ENCODE measurements at places on chromosomes 4 and X.

DNA sequence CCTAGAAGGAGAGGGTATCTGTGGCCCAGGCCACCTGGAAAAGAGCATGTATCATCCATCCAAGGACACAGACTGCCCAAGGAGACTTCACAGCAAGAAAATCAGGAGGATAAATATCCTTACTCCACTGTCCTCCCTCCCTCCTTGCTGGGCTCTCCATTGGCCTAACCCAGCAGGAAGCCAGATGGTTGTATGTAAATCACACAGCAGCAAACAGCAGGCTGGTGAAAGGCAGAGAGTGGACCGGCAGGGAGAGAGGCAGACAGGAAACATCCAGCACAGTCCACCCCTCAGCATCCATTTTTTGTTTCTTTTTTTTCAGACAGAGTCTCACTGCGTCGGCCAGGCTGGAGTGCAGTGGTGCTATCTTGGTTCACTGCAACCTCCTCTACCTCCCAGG is 17.5 kb downstream of the TXK start:
- no peak for DNase-seq

DNA sequence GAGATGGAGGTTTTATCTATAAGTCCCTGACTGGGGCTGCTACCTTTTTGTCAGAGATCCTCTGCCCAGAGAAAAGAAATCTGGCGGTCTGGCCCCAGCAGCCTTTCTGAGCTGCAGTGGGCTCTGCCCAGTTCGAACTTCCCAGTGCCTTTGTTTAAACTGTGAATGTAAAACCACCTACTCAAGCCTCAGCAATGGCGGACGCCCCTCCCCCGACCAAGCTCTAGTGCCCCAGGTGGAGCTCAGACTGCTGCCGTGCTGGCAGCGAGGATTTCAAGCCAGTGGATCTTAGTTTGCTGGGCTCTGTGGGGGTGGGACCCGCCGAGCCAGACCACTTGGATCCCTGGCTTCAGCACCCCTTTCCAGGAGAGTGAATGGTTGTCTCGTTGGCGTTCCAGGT is 121.8 kb downstream of the TSPAN5 start:
- DNase-seq, result no peak

- no peak for DNase-seq
Observed at GRCh38 chr4:40363382-40363920, 28.3 kb downstream of the CHRNA9 start.

DNA sequence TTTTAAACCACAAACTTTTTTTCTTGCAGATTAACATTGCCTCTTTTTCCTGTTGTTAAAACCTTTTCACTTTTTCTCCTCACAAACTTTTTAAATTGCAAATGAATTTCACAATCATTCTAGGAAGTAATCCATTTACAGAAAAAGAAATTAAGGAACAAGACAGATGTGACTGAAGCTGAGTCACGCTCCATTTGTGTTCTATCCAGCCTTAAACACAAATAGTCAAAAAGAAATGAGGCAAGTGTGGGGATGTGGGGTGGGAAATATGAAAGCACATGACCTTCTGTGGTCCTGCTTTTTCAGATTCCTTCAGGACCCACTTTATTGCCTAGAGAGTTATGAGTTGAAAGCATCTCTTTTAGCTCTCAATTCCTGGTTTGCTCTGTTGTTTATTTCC is 197.0 kb downstream of the ADGRL3 start:
- DNase-seq, result no peak

- DNase-seq, result no peak
Observed at GRCh38 chr4:155766622-155767021, 7.8 kb downstream of the GUCY1B1 start.

- DNase-seq, result peak; percentile 51
Observed at GRCh38 chr4:54384563-54384962, 155.5 kb downstream of the PDGFRA start.

DNA sequence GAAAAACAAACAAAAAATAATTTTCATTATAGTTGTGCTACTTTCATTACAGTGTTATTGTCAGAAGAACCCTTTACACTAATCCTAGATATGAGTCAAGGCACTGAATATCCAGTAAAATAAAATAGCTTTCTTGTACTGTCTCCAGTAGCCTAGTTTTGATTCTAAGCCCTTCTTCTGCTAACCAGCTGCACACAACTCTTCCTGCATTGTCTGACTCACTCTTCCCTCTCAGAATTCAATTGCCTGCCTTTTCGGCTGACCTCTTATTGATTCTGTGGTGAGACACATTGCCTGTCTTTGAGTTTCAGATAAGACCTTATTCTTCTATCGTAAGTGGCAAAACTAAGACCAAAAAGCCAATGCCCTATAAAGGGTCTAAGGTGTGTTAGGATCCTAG is 26.7 kb upstream of the PCDH18 start:
- peak; percentile 61 for DNase-seq
